NCI-H82 (cell line): ENCODE measurements at places on chromosomes 16 and 17.

- DNase-seq, result no peak
Observed at GRCh38 chr16:49084628-49085390, 196.8 kb downstream of the CBLN1 start.

GRCh38 chr17:20073055-20073979, 64.2 kb downstream of the SPECC1 start:
- DNase-seq, result no peak

- no peak for DNase-seq
Observed at GRCh38 chr16:68548947-68549346, 9.9 kb downstream of the ZFP90 start.

DNA sequence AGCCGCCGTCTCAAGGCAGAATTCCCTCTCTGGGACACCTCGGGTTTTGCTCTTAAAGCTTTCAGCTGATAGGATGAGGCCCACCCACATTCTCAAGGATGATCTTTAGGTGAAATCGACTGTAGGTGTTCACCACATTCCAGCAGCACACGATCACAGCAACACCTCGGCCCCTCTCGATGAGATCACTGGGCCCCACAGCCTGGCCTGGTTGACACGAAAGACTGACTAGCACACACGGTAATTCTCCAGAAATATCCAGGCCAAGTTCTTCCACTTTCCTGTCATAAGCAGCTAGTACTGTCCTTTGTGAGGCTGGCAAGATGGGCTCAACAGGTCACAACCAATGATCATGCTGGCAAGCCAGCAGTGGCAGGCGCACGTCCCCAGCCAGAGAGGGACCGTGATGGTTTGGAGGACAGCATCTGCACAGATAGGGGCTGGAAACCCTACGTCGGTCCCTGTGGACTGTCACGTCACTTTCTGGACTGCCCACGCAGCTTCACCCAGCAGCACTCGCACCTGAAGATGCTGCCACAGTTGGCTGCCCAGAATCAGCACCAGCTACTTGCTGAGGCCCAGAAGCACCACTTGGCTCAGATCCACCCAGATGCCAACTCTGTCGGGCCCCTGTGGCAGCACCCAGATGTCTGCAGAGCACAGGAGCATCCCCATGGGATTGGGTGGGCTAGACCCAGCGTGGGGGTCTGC, 17.4 kb downstream of the TMC6 start:
- DNase-seq, result no peak

DNA sequence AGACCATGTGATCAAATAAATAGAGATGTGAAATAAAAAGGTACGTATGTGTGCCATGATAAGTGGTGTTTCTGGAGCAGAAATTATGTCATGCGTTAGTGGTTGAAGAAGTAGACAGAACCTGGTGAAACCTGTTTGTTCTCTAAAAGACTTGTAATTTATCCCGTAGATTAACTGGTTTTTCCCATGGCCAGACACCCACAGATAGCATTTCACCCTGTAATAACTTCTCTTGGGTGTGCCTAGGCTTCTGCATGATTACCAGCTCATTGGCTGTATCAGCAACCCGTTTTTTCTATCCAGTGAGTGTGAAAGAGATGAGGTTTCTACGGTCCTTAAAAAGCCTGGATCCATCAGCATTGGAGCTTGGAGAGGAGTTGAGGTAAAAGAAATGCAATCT, 471.3 kb downstream of the NPIPA7 start:
- no peak for DNase-seq

DNA sequence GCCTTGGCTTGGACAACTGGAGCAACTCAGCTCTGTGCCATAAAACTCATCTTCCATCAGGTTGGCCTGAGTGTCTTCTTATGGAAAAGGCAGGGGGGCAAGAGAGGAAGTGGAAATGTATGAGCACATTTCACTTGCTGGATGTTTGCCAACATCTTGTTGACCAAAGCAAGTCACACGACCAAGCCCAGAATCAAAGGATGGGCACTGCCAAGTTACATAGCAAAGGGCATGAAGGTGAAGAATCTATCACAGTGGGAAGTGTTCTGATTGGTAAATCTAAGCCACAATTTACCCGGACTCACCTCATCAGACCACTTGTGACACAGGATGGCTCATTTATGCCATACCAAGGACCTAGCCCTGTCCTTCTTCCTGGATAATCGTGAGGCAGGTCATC, 310.5 kb upstream of the IRX5 start:
- no peak for DNase-seq
